ENCODE measurements at places on chromosomes 5 and 9. TPM values are rescaled to one million over a fixed set of nuclear protein-coding genes. Genes with fewer than 3 reads are reported as not detected.

Gene CCT5
- 323 TPM for total RNA-seq

DNA sequence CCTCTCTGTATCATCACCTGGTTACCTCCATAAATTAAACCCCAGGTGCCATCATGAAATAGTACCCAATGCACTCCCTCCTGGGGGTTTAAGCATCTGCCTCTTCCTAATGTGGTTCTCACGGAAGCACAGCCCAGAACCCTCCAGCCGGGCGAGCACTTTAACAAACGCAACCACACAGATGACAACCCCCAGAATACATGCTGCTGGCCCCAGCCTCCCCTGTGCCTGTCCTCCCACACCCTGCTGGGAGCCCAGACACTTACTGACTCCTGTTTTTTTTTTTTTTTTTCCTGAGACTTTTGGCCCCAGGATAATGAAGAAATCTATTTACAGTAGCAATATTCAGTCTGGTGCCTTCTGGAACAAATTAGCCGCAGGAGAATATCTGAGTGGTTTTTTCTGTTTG lies 50.0 kb upstream of the COL5A1 start:
- no peaks in the 10 kb centered on the region for H3K27me3 ChIP-seq
- no peak overlapping the region for H3K4me3 ChIP-seq
- no peak for DNase-seq

GRCh38 chr5:96415897-96416296 lies 17.2 kb downstream of the PCSK1 start:
- peaks cover 6% of the 10 kb centered on the region for H3K4me1 ChIP-seq
- H3K36me3 ChIP-seq = no peaks in the 10 kb centered on the region
- H3K4me3 ChIP-seq = no peak overlapping the region
- H3K27ac ChIP-seq = no peak overlapping the region

Gene DCTN3
- total RNA-seq = 91.0 TPM

- H3K36me3 ChIP-seq = no peaks in the 10 kb centered on the region
- H3K4me3 ChIP-seq = no peak overlapping the region
- H3K27me3 ChIP-seq = no peaks in the 10 kb centered on the region
- no peak overlapping the region for H3K27ac ChIP-seq
- DNase-seq = no peak
These were observed 32.9 kb downstream of the STRBP start for GRCh38 chr9:123235448-123235847.

Gene CARTPT
- total RNA-seq = not detected

- no peak for DNase-seq
- H3K27me3 ChIP-seq = no peaks in the 10 kb centered on the region
- peaks cover 3% of the 10 kb centered on the region for H3K36me3 ChIP-seq
These were observed 11.4 kb downstream of the ZBTB5 start for GRCh38 chr9:37453827-37454226.

Gene BAAT
- total RNA-seq = not detected

Gene CDX1
- total RNA-seq = not detected

- H3K36me3 ChIP-seq = no peaks in the 10 kb centered on the region
- no peaks in the 10 kb centered on the region for H3K4me1 ChIP-seq
- no peak overlapping the region for H3K27ac ChIP-seq
- DNase-seq = no peak
These were observed 332.7 kb downstream of the DIRAS2 start for GRCh38 chr9:90309809-90310520.

DNA sequence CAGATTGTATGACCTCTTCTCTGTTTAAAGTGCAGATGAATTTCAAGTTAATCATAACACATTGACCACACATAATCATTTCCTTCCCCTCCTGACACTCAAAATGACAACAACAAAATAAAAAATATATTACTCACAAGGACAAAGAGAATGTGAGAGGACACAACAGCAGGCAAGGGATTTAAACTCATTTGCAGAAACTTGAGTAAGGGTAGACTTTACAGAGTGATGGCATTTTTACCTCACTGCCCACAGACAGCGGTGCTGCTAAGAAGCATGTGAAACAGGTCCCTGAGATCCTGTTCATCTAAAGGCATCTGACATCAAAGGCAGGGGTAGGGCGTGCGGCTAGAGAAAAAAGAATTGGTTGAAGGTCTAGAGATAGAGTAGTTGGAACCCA lies 99.0 kb downstream of the TRIM36 start:
- H3K4me1 ChIP-seq = no peaks in the 10 kb centered on the region
- H3K4me3 ChIP-seq = no peak overlapping the region
- no peaks in the 10 kb centered on the region for H3K36me3 ChIP-seq
- DNase-seq = no peak
- H3K27me3 ChIP-seq = no peaks in the 10 kb centered on the region
- no peak overlapping the region for H3K27ac ChIP-seq

GRCh38 chr5:102014371-102014770 lies 281.7 kb downstream of the SLCO4C1 start:
- no peak overlapping the region for H3K4me3 ChIP-seq
- H3K4me1 ChIP-seq = no peaks in the 10 kb centered on the region
- DNase-seq = no peak
- H3K27ac ChIP-seq = no peak overlapping the region

DNA sequence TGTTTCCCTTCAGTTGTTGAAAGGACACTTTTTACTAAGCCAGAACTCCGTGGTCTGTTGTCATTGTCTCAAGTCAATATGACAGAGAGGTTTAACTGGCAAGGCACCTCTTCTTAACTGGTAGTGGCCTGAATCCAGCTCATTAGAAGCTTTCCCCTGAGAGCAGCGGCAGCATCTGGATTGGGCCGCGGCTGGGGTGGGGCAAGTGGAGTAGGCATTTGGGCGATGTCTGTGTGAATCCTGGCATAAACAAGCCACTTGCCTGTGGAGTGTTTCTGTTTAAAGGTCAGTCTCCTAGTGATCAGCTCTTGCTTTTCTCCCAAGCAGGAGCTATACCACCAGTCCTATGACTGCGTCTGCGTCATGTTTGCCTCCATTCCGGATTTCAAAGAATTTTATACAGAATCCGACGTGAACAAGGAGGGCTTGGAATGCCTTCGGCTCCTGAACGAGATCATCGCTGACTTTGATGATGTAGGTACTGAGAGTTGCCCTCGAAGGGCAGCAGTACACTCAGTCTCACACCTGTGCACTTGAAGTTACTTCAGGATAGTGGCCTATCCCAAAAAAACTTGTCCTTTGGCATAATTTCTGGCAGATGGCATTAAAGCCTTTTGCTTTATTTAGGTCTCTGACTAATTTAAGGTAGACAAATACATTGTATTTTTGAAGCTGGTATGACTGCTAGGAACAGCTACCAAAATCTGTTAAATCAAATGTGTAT lies 48.9 kb downstream of the CFAP90 start:
- H3K27ac ChIP-seq = no peak overlapping the region
- no peak overlapping the region for H3K4me3 ChIP-seq
- H3K4me1 ChIP-seq = no peaks in the 10 kb centered on the region
- no peaks in the 10 kb centered on the region for H3K27me3 ChIP-seq
- no peak for DNase-seq
- no peaks in the 10 kb centered on the region for H3K36me3 ChIP-seq

Gene DND1
- 1.1 TPM for total RNA-seq

DNA sequence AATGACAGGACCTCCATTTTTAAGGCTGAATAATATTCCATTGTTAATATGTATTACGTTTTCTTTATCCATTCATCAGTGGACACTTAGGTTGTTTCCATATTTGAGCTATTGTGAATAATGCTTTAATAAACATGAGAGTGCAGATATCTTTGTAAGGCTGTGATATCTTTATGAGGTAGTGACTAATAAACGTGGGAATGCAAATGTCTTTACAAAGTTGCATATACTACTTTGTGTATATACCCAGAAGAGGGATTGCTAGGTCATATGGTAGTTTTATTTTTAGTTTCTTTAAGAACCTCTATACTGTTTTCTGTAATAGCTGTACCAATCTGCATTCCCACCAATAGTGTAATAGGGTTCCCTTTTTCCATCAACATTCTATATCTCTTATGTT lies 148.7 kb downstream of the FOCAD start:
- H3K36me3 ChIP-seq = no peaks in the 10 kb centered on the region

- no peak overlapping the region for H3K4me3 ChIP-seq
- no peak for DNase-seq
- no peaks in the 10 kb centered on the region for H3K4me1 ChIP-seq
These were observed 9.0 kb upstream of the DIPK1B start for GRCh38 chr9:136703276-136703860.

GRCh38 chr9:108850293-108850897 lies 5.4 kb downstream of the ACTL7B start:
- H3K4me3 ChIP-seq = no peak overlapping the region
- H3K4me1 ChIP-seq = no peaks in the 10 kb centered on the region
- no peak overlapping the region for H3K27ac ChIP-seq
- DNase-seq = peak; percentile 34
- H3K27me3 ChIP-seq = no peaks in the 10 kb centered on the region

GRCh38 chr5:124894541-124894940 lies 148.1 kb upstream of the ZNF608 start:
- no peaks in the 10 kb centered on the region for H3K27me3 ChIP-seq
- DNase-seq = no peak
- H3K36me3 ChIP-seq = no peaks in the 10 kb centered on the region
- H3K27ac ChIP-seq = no peak overlapping the region

DNA sequence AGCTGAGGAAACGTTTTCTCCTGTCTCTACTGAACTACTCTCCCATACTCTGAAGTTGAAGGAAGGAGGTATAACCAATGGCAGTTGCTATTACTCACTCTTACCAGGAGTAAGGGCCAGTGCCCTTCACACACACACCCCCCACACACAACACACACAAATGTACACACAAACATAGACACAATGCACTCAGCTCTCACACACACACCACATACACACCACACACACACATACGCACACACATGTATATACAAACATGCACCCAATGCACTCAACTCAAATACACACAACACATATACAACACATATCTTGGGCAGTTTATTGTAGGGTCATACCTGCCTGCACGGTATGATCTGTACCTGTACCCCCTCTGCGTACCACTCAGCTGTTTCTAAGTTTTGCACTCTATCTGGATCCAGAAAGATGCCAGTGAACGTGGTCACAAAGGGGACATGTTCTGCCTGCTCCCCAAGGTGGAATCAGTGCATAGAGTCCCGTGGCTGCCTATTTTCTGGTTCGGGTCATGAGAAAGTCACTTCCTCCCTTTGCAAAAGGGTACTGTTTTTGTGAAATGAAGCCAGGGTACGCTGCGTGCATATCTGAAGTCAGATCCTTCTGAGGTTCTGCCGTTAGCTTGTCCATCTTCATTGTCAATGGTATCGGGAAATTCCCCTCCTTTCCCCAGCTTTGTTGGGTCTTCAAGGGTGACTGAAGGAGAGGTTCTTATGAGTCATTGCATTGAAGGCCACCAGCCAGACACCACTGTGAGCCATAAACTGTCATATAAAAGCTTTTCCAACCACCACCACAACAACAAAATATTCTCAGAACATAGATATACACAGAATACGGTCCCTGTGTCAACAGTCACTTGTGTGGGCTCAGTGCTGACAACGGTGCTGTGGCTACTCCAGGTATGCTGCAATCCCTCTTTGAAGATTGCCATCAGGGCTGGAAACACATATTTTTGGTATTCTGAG lies 131.9 kb downstream of the UGCG start:
- no peak for DNase-seq
- H3K4me3 ChIP-seq = no peak overlapping the region
- H3K27me3 ChIP-seq = no peaks in the 10 kb centered on the region

- no peak overlapping the region for H3K27ac ChIP-seq
- H3K27me3 ChIP-seq = no peaks in the 10 kb centered on the region
- DNase-seq = peak; percentile 54
- H3K36me3 ChIP-seq = no peaks in the 10 kb centered on the region
- peaks cover 35% of the 10 kb centered on the region for H3K4me1 ChIP-seq
These were observed 41.8 kb upstream of the CDKN2B start for GRCh38 chr9:22050924-22051323.

Gene LRRC26
- not detected for total RNA-seq

Gene PCDHGB5
- total RNA-seq = 14.4 TPM

GRCh38 chr9:134723491-134724190 lies 82.0 kb downstream of the COL5A1 start:
- H3K4me3 ChIP-seq = no peak overlapping the region
- no peaks in the 10 kb centered on the region for H3K4me1 ChIP-seq
- H3K36me3 ChIP-seq = peaks cover 12% of the 10 kb centered on the region
- H3K27ac ChIP-seq = no peak overlapping the region
- H3K27me3 ChIP-seq = no peaks in the 10 kb centered on the region

DNA sequence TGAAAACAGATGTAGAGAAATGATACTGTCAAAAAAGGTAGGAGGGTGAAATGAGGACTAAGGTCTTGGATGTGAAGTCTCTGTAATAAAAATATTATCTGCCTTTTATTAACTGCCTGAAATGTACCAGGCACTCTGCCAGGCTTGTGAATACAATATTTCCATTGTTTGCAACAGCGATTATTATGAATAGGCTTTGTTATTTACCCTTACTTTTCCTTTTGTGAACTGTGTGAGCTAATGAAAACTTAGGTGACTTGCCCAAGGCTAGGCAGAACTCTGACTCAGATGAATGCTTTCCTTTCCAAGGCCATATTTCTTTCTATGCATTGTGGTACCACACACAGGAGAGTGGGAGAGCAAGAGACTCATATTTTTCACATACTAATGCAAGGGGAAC lies 204.1 kb downstream of the CDH12 start:
- H3K27ac ChIP-seq = no peak overlapping the region
- H3K4me3 ChIP-seq = no peak overlapping the region
- H3K27me3 ChIP-seq = no peaks in the 10 kb centered on the region
- no peaks in the 10 kb centered on the region for H3K4me1 ChIP-seq
- H3K36me3 ChIP-seq = no peaks in the 10 kb centered on the region
- peak; percentile 87 for DNase-seq

Gene ADCY2
- total RNA-seq = not detected

Gene FSD1L
- 7.5 TPM for total RNA-seq

Gene SMIM33
- not detected for total RNA-seq

Gene OR1Q1
- not detected for total RNA-seq

Gene ERBIN
- total RNA-seq = 60.1 TPM

GRCh38 chr5:135592312-135593045 lies 13.7 kb upstream of the CXCL14 start:
- H3K4me3 ChIP-seq = no peak overlapping the region
- H3K27me3 ChIP-seq = no peaks in the 10 kb centered on the region
- no peaks in the 10 kb centered on the region for H3K36me3 ChIP-seq
- H3K4me1 ChIP-seq = no peaks in the 10 kb centered on the region

GRCh38 chr9:122463828-122464632 lies 13.7 kb downstream of the OR1J1 start:
- H3K4me1 ChIP-seq = peaks cover 7% of the 10 kb centered on the region
- no peak for DNase-seq
- no peaks in the 10 kb centered on the region for H3K36me3 ChIP-seq

Gene GFRA3
- total RNA-seq = not detected

Gene DRD1
- total RNA-seq = not detected

Gene FST
- total RNA-seq = 13.4 TPM

- DNase-seq = no peak
- no peak overlapping the region for H3K4me3 ChIP-seq
- H3K36me3 ChIP-seq = no peaks in the 10 kb centered on the region
- H3K27me3 ChIP-seq = no peaks in the 10 kb centered on the region
- H3K4me1 ChIP-seq = no peaks in the 10 kb centered on the region
- no peak overlapping the region for H3K27ac ChIP-seq
These were observed 53.9 kb downstream of the CDH6 start for GRCh38 chr5:31247381-31247780.
